ENCODE measurements at places on chromosomes 6 and 20.

- DNase-seq: peak; percentile 80
Measured at GRCh38 chr6:41531591-41532582, 14.3 kb upstream of the FOXP4 start.

- DNase-seq: no peak
Measured at GRCh38 chr20:23745247-23745646, 5.5 kb downstream of the CST1 start.

DNA sequence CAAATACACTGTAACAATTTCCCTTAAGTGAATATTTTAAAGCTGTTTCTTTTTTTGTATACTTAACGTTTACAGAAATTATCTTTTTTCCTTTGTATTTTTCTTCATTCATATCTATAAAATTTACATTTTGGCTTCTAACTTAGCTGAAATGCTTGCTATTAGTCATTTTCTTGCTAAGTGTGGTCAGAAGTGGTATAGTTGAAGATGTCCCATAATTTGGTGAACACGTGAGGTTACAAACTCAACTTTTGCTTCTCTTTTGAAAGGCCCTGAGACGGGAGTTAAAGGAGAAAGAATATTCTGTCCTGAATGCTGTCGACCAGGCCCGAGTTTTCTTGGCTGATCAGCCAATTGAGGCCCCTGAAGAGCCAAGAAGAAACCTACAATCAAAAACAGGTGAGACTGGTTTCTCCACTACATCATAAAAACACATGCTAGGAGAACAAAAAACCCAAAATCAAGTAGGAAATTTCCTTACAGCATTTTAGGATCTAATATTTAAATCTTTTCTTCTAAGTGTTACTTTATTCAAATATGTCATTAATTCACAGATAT, 445.0 kb downstream of the UTRN start:
- no peak for DNase-seq

DNA sequence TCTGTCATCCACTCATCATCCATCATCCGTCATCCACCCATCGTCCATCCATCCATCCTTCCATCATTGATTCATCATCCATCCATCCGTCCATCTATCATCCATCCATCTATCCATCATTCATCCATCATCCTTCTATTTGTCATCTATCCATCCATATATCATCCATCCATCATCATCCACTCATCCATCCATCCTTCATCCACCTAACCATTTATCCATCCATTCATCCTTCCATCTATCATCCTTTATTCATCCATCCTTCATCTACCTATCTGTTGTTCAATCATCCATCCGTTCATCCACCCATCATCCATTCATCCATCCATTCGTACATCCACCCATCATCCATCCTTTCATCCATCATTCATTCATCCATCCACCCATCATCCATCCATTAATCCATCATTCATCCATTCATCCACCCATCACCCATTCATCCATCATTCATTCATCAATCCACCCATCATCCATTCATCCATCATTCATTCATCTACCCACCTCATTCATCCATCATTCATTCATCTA, 266.4 kb downstream of the CDH4 start:
- DNase-seq: no peak

DNA sequence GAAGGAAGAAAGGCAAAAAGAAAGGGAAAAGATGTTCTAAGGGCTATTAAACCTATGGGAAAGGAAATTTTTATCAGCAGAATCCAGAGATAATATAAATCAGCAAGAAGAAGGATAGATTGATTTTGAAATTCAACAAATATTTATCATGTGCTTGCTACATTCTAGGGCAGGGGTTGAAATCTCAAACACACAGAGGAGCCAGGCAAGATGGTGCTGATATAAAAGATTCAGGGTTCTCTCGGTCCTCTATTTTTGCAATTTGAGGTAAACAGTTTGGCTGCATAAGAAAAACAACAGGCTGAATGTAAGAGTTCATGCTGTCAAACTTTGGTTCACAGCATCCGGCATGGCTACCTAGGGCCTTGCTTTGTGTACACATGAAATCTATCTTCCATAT, 109.6 kb upstream of the BMP2 start:
- DNase-seq: no peak

- peak; percentile 69 for DNase-seq
Measured at GRCh38 chr6:7723041-7723447, 2.9 kb upstream of the BMP6 start.

DNA sequence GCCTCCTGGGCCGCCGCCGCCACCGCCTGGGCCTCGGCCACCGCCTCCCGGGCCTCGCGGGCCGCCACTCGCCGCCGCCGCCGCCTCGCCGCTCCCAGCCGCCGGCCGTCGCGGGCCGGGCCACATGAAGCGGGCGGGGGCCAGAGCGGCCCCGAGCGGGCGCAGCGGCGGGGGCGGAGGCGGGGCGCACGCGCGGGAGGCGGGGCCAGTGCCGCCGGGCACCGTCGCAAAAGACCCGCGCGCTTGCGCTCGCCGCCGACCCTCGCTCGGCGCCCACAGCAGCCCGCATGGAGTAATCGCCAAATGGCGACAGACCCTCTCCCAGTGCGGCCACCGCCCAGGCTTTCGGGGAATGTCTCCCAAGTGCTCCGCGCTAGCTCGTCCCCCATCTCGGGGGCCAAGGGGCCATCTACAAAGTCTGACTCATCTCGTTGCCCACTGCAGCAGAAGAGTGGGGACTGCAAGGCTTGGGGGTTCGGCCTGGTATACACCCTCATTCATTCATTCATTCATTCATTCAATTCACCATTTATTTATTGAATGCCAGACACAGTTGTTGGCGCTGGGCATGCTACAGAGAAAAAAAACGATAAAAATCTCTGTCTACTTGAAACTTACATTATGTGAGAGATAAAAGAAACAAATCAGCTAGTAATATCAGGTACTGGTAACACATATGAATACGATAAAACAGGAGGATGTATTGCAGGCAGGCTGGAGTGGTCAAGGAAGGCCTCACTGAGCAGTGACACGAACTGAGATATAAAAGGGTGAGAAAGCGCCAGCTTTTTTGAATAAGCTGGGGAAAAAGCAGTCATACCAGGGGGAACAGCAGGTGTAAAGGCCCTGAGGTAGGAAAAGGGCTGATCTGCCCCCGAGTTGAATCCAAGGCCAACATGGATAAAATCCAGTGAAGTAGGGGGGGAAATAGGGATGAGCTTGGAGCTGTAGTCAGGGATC, at the start of gene B4GALT5:
B4GALT5 (minus strand) TSS at position 126 of the 960 bp plus-strand sequence. CDS start 188 bp downstream, outside the sequence.
- DNase-seq: peak; percentile 72

DNA sequence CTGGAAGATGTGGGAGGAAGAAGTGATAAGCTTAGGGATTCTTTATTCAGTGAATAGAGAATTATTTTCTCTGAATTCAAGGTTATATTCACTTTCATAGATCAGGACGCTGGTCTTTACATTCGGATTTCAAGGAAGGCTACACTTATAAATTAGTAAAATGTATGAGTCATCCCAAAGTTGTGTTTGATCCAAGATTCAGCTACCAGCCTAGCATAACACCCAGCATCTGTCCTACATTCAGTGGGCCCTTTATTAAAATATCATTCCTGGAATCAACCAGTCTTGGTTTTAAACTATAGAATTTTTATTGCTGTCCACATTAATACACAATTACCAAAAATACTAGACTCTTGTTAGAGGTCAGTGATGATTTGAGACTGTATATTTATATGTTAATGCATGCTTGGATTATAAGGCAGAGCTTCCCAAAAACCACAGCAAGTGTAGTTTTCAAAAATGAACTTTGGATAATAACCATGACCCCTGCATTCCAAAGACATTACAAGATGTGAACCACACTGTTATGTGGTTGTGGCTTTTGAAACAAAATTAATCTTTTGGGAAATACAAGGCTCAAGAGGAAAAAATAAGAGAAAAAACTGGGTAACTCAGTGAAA, 210.7 kb upstream of the CNR1 start:
- no peak for DNase-seq

- DNase-seq: no peak
Measured at GRCh38 chr6:128784266-128784665, 98.7 kb upstream of the LAMA2 start.

- DNase-seq: no peak
Measured at GRCh38 chr20:48098099-48098498, 312.8 kb upstream of the SULF2 start.

DNA sequence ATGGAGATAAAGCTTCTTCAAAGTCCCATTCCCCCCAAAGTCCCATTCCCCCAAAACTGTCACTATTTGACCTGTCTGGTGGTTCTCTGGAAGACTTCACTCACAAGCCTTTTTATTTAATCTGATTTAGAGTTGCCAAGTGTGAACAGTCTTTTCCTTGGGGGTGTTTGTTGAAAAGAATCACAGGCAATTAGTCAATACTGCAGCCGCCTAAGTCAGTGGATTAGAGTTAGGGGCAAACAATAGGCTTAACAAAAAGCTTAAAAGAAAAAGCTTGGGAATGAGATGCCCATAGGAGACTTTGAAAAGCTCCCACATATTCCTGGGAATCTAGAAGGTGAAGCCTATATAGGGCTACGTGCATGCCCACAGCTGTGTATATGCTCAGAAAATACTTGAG, 8.0 kb upstream of the RIPOR2 start:
- no peak for DNase-seq

DNA sequence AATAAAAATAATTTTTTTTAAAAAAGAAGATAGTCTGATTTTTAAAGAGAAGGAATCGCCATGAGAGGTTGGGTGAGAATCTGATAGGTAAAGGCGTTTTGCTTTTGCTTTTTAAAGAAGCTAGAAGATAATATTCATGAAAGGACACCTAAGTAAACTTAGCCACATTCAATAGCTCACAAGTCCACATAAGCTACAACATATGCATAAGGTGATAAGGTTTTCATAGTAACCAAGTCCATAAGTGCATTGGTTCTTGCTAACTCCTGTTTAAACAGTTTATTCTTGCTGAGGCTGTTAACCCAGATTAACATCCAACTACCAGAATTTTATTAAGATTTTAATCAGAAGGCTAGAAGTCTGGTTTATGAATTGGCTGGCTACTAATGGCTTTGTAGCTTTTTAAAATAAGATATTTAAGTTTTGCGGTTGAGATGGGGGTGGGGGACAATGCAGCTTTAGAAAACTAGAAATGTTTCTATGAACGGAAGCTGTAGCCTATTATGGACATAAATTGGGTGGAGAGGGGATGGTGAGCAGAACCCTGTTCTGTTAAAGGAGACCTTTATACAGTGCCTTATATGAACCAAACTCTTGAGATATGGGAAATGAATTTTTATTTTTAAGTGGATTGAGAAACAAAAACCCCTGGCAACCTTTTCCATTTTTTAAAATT, 235.1 kb downstream of the ZFAND3 start:
- no peak for DNase-seq

DNA sequence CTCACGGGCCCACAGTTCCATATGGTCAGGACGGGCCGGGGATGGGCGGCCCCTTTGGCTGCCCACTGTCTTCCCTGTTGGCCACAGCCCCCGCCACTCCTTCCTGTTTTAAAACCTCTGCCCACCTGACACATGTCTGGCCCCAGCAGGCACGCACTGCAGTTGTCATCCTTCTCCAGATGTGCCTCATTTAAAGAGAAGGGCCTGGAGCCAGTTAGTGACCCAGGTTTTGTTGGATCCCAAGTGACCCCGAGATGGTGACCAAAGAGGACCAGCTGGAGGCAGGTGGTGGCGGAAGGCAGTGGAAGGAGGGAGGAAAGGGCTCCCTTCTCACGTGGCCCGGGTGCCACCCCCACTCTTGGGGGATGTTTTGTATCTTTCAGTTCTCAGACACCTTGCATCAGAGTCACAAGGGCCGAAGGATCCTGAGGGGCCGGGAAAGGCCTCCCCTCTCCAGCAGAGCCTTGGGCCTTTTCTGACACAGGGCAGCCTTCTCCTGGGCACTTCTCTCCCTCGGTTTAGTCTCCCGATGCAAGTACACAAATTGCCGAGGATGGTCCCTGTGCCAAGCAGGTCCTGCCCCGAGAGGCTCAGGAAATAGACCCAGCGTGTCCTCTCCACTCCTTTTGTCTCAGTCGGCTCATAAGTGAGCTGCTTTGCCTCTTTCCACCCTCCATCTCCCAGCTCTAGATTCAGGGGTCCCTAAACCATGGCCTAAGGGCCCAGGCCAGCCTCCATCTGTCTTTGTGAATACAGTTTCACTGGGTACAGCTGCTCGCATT, 117.6 kb downstream of the SULF2 start:
- no peak for DNase-seq

GRCh38 chr6:41707565-41708200, 27.7 kb downstream of the TFEB start:
- DNase-seq: peak; percentile 21

GRCh38 chr6:54716877-54717276, 129.7 kb upstream of the FAM83B start:
- no peak for DNase-seq

- DNase-seq: no peak
Measured at GRCh38 chr20:54874718-54875117, 399.3 kb downstream of the DOK5 start.

DNA sequence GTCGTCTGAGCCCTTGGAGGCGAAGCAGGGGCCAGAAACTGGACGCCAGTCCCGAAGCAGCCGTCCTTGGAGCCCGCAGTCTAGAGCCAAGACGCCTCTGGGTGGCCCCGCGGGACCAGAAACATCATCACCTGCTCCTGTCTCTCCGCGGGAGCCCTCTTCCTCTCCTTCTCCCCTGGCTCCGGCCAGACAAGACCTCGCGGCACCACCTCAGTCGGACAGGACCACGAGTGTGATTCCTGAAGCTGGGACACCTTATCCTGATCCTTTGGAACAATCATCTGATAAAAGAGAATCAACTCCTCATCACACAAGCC, 416 bp downstream of the RSPH4A start:
- no peak for DNase-seq
